ENCODE measurements at places on chromosomes 4 and X. TPM values are rescaled to one million over a fixed set of nuclear protein-coding genes. Genes with fewer than 3 reads are reported as not detected.

The GPR82 gene
- total RNA-seq = not detected

The C1QTNF7 gene
- not detected for total RNA-seq

The RAB39B gene
- 0.22 TPM for total RNA-seq

The MID2 gene
- total RNA-seq = 38.6 TPM

DNA sequence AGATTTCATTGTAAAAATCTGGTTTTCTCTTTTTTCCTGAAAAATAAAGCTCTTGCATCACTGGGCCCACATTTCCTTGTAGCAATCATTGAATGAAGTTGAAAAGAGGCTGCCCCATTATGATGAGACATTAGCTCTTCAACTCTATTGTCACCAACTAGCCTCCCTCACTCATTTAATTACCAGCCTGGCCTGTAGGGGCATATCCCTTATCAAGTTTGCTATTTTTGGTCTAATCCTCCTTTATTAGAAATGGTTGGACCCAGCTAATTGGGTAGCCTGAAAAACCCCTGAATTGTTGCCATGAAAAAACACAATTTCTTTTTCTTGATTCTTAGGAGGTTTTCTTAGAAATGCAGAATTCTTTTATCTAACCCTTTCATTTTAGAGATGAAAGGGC is 164.6 kb upstream of the CASK start:
- DNase-seq = no peak

- DNase-seq = no peak
Observed at GRCh38 chrX:29466456-29466855, 748.9 kb upstream of the MAGEB2 start.

- DNase-seq = no peak
Observed at GRCh38 chr4:101291198-101291597, 56.1 kb downstream of the PPP3CA start.

GRCh38 chr4:141642711-141643110 is 6.3 kb downstream of the IL15 start:
- no peak for DNase-seq

DNA sequence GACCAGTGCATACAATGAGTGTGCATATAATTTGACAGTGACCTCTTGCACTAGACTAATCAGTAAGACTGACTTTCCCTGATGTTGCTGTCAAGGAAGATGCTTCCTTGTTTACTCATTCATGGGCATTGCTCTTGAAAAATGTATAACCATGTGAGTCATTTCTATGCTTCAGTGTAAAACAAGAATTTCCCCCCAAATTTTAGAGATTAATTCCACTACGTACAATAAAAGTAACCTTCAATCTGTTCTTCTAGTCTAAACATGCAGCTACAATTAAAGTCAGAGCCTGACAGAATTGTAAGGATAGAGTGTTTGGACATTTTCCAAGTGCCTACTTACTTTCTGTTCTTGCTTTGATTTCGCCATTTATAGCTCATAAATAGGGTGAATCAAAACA is 935.7 kb downstream of the RAPGEF2 start:
- no peak for DNase-seq
